Activated CD4-positive, alpha-beta T cell treated with anti-CD3 and anti-CD28 coated beads, Interleukin-2, amount 50 U/mL, for 1 hour (primary cell): ENCODE measurements at places on chromosomes 4 and X.

GRCh38 chr4:140704964-140705363 is 51.2 kb downstream of the TBC1D9 start:
- no peak for DNase-seq

GRCh38 chrX:129512409-129512808 is 10.9 kb downstream of the SMARCA1 start:
- no peak for DNase-seq

DNA sequence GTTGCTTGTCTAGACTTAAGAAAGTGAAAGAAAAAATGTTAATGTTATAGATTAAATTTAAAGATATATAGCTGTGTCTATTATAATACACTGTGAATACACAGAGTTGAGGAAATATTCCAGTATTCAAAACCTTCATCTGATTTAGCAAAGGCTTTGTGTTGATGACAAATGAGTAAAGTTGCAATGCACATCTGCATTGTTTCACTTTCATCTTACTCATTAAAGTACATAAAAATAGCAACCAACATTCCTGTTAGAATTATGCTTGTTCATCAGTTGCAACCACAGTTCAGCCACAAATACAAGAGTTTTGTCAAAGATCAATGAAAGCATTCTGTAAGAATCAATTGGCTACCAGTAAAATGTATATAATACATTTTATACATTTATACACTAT is 346.4 kb upstream of the SLC7A11 start:
- DNase-seq = no peak

DNA sequence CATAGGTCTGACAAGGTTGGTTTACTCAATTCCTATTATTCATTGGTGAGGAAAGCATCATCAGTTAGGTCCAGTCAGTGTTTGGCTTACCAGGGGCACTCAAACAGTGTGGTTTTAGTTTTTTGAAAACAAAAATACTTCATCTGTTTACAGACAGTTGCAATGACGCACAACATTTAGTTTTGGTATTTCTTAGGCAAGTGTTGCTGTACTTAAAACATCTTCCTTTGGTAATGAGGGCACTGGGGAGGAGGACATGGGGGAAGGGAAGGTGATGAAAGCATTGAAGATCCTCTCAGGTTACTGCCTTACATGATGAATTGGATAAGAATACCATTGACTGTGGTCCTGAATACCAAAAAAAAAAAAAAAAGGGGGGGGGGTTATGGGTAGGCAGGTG is 93.7 kb upstream of the MAOA start:
- DNase-seq = no peak

DNA sequence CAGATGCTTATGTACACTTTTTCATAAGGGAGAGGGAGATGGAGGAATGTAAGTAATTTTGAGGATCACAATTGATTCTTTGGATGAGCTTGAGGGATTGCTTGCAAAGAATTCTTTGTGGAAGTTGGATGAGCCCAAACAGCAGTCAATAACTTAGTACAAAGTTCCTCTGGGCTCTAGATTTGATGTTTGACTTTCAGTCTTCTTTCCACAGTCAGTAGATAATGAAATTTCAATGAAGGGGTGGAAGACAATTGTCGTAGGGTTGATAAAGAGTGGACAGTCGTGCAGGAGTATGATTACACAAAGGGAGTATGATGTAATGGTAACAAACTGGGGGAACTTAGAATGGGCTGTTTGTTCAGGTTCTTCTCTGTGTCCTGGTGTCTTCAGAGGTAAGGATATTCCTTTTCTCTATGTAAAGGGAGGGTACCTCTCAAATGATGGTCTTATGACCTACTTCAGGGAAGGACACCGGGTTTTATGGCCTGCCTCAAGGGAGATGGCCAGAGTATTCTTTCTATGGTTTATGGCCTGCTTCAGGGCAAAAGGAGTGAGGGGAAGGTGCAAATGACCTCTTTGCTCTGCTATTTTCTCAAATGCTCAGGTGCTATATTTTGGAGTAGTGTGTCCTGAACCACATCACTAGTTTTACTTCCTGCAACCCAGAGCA is 1.7 kb upstream of the ABRAXAS1 start:
- no peak for DNase-seq

DNA sequence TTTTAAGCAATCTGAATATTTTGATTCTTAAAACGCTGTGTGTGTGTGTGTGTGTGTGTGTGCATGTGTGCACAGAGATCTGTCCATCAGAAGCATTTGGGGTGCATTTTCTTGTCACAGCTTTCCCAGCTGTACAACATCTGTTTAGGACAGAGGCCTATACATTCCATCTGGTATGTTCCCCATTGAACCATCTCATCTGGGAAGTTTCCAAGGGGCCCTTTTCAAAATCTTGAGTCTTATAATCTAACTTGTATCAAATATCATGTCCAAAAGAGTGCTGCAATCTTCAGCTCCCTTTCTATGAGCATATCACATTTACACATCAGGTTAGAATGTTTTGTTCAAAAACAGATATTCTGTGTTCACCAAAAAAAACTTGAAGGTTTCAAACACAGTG is 16.5 kb upstream of the MID1 start:
- DNase-seq = no peak

- DNase-seq = no peak
These were observed 205.2 kb upstream of the CASK start for GRCh38 chrX:42128587-42128986.

DNA sequence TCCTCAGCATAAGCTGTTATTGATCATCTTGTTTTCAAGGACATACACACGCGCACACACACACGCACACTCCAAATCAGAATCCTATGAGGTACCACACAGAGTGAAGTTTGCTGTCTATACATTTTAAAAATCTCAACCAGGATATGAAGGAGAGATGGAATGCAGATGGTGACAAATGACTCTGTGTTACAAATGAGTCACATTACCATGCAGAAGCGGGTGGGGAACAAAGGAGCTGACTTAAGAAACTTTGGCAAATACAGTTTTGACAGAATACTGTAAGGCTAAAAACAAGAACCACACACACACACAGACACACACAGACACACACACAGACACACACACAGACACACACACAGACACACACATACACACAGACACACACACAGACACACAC is 81.7 kb downstream of the RELL1 start:
- no peak for DNase-seq

DNA sequence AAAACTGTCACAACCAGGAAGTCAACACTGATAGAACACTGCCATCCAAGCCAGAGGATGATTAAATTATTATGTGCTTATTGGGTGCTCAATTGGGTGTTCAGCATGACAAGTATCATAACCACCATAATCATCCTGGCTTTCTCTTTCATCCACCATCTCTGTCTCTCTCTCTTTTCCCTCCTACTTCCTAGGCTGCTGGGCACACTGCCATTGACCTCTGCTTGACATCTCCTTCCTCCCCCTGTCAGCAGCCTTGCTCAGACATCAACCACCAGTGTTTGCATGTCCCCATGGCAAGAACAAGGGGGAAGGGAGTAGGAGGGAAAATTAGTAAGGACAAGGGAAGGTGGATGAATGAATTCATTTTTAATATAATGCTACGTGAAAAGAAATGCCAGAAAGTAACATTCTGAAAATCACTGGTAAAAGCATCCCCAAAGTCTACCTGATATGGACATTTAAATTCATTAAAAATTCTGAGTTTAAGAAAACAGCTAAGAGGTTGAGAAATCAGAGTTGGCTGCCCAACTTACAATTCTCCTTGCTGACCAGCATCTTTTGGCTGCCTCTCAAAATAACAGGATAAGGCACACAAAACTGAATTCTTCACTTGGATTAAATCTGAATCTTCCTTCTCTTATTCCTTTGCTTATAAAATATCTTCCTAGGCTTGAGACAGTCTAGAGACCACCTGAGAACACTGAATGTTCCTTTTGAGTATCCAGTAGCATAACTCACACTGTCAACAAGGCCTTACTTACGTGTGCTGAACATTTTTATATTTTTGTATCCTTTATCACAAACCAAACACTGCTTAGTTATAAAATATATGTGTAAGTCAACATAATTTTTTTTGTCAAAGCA is 48.5 kb downstream of the SNCA start:
- no peak for DNase-seq

DNA sequence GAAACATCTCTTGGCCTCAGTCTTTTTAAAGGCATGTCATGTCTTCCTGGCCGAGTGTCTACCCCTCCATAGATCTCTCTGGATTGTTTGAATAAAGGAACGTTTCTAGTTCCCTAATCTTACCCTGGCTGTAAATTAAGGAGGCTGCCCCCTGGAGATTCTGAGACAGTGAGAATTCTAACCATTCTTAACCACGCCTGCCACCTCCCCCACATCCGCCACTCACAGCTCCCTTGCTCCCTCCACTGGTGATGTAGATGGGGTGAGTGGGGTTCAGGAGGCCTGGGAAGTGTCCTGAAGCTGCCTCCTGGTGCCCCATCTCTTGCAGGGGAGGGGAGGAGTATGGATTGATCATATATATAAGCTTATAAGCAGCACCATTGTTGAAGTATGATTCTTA is 48.0 kb upstream of the TRIM2 start:
- DNase-seq = peak; percentile 10

DNA sequence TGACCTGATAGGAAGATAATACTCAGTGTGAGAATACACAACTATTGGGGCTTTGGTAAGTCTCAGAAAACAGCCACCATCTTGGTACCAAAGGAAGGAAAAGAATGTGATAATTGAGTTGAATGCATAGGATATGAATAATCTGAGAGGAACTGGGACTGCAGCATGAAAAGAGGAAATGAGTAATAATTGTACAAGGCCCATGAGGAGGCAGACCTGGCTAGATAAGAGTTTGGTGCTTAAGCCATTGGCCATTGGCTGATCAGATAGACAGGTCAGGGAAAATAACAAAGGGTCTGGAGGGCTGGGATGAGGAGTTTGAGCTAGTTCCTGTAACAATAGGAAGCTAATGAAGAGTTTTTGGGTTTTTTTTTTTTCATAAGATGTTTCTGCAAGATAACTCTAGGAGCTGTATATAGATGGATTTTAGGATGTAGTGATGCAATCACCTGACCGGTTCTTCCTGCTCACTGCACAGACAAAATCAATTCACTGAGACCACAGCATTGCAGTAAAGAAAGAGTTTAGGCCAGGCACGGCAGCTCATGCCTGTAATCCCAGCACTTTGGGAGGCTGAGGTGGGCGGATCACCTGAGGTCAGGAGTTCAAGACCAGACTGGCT is 5.3 kb upstream of the TRMT2B start:
- DNase-seq = no peak

GRCh38 chr4:128715616-128716015 is 93.9 kb upstream of the JADE1 start:
- DNase-seq = no peak

DNA sequence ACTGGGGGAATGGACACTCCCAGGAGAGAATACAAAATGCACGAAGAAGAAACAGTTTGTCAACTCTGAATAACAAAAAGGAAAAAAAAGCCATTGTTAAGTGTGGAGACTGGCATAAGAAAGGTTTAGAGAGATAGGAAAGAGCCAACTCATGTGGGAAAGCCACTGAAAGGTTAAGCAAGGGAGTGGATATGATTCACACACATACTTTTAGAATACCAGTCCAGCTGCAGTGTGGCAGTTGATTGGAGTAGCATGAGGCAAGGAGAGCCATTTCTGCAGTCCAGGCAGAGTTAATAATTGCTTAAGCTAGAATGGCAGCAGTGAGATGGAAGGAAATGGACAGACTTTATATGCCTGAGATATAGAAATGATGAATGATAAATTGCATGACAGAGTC is 36.9 kb upstream of the ADAD1 start:
- no peak for DNase-seq

GRCh38 chr4:108130955-108131354 is 37.8 kb downstream of the LEF1 start:
- no peak for DNase-seq

- no peak for DNase-seq
These were observed 15.7 kb downstream of the STBD1 start for GRCh38 chr4:76322236-76322635.

GRCh38 chrX:12981880-12982279 is 7.0 kb downstream of the TMSB4X start:
- no peak for DNase-seq

DNA sequence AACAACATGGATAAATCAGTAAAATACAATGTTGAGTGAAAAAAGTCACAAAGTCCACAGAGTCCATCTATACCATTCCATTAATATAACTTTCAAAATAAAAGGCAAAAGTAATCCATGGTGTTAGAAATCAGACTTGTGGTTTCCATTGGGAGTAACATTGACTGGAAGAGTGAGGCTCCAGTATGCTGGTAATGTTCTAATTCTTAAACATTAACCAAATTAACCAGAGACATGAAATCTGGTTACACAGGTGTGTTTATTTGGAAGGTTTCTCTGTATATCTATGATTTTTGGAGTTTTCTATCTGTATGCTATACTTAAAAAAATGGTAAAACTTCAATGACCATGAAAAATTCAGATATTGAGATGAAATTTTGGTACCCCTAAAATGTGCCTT is 42.6 kb downstream of the SULT1B1 start:
- DNase-seq = no peak
